ENCODE measurements at places on chromosomes 7 and 10. TPM values are rescaled to one million over a fixed set of nuclear protein-coding genes. Genes with fewer than 3 reads are reported as not detected.

GRCh38 chr10:61409157-61409556 is 44.0 kb downstream of the TMEM26 start:
- no peak for DNase-seq

- DNase-seq = no peak
Observed at GRCh38 chr7:117165656-117166055, 157.2 kb downstream of the WNT2 start.

TMEM130 gene
- total RNA-seq = 0.41 TPM

DGKI gene
- total RNA-seq = not detected

ZNF479 gene
- not detected for total RNA-seq

OR2A1 gene
- not detected for total RNA-seq

GRCh38 chr7:68676813-68677535 is 921.3 kb upstream of the AUTS2 start:
- DNase-seq = no peak

GRCh38 chr7:42278344-42278743 is 41.3 kb upstream of the GLI3 start:
- no peak for DNase-seq

GRCh38 chr7:155043756-155044155 is 26.4 kb upstream of the HTR5A start:
- DNase-seq = no peak

- DNase-seq = peak; percentile 33
Observed at GRCh38 chr7:135714534-135715009, 13.4 kb downstream of the SLC13A4 start.

MSMB gene
- not detected for total RNA-seq

DNA sequence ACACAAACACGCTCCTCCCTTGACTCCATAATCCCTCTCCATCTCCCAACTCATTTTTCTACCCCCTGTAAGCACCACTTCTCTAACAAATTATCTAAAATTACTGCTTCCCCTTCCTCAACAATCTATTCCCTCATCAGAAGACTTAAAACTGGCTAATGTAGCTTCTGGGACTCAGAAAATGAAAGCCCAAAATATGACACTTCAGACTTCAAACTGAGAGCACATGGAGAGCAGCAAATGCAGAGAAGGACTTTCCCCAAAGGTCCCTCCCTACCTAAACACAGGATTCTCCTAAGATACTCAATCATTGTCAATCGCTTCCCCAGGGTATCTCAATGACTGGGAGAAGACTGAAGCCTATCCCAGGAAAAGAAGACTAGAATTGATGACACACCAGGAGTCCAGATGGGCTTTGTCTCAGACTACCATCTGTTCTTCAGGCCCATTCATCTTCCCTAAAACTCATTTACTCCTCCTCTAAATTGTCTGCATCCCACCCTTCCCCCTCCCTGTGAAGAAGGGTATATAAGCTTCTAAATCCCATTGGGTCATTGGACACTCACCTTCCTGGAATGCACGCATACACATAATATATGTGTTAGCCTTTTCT is 39.2 kb downstream of the ST8SIA6 start:
- no peak for DNase-seq

CYP2C19 gene
- total RNA-seq = 0.15 TPM

PDGFA gene
- total RNA-seq = 18.5 TPM

CFAP43 gene
- 0.21 TPM for total RNA-seq

DNA sequence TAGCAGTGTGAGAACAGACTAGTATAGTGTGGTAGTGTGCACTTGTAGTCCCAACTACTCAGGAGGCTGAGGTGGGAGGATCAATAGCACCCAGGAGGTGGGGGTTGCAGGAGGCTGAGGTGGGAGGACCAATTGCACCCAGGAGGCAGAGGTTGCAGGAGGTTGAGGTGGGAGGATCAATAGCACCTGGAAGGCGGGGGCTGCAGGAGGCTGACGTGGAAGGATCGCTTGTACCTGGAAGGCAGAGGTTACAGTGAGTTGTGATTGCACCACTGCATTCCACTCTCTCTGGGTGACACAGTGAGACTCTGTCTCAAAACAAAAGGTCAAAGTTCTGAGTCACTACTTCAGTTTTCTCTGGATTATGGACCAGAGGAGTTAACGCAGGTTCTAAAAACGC is 22.6 kb upstream of the DIP2C start:
- no peak for DNase-seq

- no peak for DNase-seq
Observed at GRCh38 chr7:149860821-149861727, 12.7 kb upstream of the ATP6V0E2 start.

MEIG1 gene
- total RNA-seq = 0.54 TPM

DNA sequence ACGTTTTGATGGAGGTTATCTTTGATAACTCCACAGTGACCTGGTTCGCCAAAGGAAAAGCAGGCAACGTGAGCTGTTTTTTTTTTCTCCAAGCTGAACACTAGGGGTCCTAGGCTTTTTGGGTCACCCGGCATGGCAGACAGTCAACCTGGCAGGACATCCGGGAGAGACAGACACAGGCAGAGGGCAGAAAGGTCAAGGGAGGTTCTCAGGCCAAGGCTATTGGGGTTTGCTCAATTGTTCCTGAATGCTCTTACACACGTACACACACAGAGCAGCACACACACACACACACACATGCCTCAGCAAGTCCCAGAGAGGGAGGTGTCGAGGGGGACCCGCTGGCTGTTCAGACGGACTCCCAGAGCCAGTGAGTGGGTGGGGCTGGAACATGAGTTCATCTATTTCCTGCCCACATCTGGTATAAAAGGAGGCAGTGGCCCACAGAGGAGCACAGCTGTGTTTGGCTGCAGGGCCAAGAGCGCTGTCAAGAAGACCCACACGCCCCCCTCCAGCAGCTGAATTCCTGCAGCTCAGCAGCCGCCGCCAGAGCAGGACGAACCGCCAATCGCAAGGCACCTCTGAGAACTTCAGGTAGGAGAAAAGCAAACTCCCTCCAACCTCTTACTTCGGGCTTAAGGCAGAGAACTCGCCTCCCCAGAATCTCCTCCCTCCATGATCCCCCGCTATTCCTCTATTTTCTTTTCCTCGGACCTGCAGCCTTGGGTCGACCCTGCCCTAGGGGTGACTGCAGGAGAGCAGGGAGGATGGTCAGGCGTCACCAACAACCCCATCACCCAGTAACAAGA is at the start of gene SERPINE1:
Gene SERPINE1 (plus strand): TSS at position 454 of the 809 bp plus-strand sequence. CDS start 1,290 bp downstream, outside the sequence.
- DNase-seq = peak; percentile 97

DNA sequence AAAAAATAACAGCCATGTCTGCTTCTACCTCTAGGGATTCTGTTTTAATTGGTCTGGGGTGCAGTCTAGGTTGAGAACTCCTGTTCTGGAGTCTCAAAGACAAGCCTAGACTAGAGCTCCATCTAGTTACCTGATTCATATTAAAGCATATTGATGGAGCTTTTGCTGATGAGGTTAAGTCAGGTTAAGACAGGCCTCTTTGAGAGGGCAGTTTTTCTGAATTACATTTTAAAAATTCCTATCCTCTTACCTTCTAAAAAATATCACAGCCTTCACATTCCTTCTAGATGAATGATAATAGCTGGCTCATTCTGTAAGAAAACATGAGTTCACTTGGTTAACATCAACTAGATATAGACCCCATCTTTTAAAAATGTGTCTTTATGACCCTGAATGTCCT is 28.9 kb downstream of the MGAM start:
- DNase-seq = no peak

DNA sequence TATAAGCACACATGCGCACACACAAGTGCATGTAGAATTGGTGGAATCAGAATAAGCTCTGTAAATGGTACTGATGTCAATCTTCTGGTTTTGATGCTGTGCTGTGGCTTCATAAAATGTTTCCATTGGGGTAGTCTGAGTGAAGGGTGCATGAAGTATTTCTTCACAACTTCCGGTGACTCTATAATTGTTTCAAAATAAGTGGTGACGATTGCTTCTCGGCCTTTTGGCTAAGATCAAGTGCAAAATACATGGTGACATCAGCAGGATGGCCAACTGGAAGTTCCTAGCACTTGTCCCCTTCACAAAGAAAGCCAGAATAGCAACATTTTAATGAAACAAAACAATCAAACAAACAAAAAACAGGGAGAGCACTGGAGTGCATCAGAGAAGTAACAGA is 41.6 kb upstream of the CAMK2B start:
- no peak for DNase-seq

DNA sequence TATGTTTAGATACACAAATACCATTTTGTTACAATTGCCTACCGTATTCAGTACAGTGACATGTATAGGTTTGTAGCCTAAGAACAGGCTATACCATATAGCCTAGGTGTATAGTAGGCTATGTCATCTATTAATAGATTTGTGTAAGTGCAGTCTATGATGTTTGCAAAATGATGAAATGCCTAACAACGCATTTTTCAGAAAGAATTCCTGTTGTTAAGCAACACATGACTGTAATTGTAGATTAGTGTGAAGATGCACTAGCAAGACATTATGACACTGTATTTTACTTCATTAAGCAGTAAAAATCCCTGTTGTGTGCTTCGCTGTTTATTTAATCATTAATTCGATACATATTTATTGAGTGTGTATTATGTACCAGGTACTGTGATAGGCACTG is 446.0 kb downstream of the SUGCT start:
- no peak for DNase-seq

TAS2R41 gene
- total RNA-seq = not detected

SLC26A5 gene
- total RNA-seq = not detected

DNA sequence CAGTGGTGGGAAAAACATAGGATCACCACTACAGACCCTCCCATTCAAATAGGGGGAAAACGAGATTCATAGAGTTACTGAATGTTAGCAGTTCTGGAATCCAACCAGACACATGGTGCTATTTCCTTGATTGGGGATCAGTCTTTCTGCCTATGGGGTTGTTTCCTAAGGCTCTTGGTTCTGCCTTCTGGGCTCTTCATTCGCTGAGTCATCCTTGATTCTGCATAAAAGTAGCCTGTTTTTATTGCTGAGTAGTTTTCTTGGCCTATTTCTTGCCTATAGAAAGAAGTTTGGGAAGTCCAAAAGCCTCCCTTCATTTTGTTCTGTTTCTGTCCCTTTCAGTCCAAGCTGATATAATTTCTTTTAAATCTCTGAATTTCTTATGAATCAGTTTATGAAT is 99.3 kb upstream of the OIT3 start:
- DNase-seq = no peak

Data from Panc1 (cell line).